ENCODE measurements at places on chromosomes 6 and 20.

DNA sequence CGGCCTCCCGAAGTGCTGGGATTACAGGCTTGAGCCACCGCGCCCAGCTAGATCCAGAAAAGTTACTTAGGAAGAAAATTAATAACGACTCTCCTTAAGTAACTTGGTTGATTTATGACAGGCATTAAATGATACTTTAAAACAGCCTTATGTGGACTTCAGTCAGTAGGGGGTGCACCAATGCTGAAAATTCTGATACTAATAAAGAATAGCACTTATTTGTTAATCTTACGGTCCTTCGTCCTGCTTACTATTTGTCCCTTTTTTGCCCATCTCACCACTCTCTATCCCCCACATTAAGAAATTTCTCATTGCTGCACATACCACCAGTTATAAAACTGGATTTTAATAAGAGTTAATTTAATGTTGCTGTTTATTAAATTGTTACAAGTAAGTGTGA lies 12.7 kb upstream of the PRELID3B start:
- DNase-seq: peak; percentile 24

DNA sequence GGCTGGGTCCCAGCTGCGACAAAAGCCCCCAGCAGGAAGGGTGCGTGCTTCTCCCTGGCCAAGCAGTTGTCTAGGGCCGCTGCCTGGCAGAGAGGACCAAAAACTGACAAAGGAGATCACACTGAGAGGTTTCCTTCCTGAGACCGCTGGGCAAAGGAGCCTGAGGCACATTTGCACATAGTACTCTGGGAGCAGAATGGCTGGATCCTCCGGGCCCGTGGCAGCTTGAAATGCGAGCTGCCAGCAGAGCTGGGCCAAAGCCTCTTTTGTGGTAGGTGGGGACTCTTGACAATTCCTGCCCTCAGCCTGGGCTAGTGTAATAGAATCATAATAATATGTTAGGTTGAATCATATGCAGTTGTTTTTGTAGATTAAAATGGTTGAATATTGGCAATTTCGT lies 33.1 kb upstream of the RNF8 start:
- DNase-seq: no peak

GRCh38 chr6:56091159-56091869 lies 156.1 kb downstream of the COL21A1 start:
- DNase-seq: no peak

DNA sequence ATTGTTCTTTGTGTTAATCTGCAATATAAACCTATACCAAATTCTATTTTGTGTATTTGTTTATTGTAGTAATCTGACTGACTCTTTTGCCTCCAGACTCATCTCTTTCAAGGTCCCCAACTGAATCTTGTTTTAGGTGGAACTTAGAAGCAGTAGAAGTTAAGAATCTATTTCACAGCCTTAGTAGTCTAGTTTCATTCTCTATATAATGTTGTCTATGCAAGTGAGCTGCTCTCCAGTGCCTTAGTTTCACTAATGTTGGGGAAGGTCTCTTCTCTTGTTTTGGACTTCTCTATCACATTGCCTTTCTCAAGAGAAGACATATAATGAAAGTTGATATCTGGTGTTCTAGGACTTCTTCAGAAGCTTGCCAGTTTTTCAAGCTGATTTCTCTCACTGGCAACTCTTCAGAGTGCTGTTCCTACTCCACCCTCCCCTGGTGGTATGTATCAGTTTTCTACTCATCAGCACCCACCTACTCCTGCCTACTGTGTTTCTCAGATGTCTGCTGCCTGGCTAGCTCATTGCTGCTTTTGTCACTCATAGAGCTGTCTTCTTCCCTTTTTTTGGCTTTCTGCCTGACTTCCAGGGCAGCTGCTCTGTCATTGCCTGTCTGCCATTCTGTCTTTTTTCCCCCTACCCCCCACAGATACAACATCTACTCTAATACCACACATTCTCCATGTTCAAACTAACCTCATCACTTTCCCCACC lies 82.1 kb downstream of the PTPRA start:
- no peak for DNase-seq

GRCh38 chr6:81534934-81535465 lies 217.5 kb downstream of the TENT5A start:
- DNase-seq: no peak

All from CD4-positive, alpha-beta T cell treated with Interleukin-6 at 100 ng/mL for 8 hours (primary cell).